GM10248 (cell line): ENCODE measurements at places on chromosomes 2 and 18.

GRCh38 chr18:40222776-40223175 lies 1732.3 kb upstream of the PIK3C3 start:
- no peak for DNase-seq

- no peak for DNase-seq
These were observed 166.9 kb downstream of the SOCS6 start for GRCh38 chr18:70455731-70456130.

GRCh38 chr2:209988010-209988409 lies 14.4 kb upstream of the RPE start:
- DNase-seq: no peak

DNA sequence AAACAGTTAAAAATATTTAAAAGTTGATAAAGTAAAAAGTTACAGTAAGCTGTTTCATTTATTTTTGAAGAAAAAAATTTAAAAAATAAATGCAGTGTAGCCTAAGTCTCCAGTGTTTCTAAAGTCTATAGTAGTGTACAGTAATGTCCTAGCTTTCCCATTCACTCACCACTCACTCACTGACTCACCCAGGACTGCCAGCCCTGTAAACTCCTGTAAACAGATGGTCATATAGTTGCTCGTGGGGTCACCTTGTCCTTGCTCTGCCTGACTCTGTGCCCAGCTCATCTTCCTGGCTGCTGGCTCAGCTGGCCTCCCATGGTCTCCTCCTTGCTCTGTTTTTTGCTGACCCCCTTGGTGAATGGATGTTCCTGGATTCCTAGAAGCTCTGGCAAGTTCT lies 180.3 kb downstream of the VAPA start:
- DNase-seq: no peak

DNA sequence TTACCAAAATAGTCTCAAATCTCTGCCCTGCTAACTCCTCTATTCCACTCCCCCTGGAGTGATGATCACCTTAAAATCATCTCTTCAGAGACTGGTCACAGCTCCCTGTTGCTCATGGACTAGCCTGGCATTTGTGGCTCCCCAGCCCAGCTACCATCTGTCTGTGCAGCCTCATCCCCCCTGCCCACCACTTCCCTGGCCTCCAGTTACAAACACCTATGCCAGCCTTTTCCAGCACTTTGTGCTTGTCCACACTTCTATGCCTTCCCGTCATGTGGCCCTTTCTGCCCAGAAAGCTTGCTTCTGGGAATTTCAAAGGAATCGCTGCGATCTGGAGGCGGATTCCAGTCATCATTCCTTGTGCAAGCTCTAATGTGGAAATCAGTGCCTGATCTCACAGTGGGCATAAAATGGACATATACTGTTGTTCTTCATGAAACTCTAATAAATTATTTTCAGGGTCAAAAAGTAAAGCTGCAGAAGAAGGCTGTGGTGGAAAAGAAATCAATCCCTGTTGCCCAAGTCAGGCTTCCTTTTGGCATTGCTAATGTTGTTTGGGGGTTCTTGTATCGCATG lies 19.4 kb downstream of the PLB1 start:
- DNase-seq: no peak

- DNase-seq: no peak
These were observed 283.4 kb downstream of the CNTNAP5 start for GRCh38 chr2:124308319-124309062.

DNA sequence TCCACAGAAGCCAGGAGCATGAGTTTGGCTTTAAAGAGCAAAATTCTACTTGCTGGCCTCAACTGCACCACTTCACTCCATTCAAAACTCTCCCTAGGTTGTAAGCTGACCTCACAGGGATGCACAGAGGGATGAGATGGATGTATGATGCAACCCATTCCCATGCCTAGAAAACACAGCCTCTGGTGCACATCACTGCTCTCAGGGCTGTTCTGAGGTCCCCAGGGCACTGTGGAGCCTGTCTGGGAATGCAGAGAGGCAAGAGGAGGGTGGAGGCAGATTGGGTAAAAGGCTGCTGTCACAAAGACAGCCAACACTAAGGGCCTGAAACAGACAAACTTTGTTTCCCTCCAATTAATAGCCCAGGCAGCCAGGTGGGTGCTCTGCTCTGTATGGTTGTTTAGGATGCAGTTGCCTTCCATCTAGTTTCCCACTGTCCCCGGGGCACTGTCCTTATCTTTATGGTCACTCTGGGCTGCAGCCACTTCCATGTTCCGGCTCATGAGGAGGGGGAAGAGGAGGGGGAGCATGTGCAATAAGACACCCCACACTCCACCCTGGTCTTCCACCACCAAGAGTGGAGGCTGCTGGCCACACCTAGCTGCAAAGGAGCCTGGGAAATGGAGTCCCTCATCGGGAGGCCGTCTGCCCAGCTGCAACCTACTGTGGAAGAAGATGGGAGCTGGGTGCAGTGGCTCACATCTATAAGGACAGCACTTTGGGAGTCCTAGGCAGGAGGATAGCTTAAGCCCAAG lies 7.0 kb downstream of the GPR45 start:
- no peak for DNase-seq

GRCh38 chr2:3212984-3213383 lies 164.6 kb downstream of the EIPR1 start:
- no peak for DNase-seq

GRCh38 chr18:79769698-79770500 lies 27.8 kb upstream of the KCNG2 start:
- no peak for DNase-seq

DNA sequence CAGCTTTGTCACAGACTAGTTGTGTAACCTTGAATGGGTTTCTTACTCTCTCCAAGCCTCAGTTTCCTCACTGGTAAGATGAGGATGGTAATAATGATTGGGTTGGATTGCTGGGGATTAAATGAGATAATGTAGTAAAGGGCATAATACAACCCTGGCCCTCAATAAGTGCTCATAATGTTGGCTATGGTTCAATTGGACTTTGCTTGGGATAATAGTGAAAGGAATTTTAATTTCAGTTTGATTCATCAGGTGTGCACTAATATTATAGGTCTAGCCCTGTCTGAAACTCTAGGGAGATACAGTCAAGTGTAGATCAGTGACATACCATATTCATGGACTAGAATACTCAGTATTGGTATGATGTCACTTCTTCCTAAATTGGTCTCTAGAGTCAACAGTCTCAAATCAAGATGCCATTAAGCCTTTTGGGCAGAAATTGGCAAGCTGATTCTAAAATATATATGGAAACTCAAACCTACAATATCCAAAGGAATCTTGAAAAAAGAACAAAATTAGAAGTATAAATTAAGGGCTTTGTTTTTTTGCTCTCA lies 161.4 kb downstream of the SMAD7 start:
- no peak for DNase-seq

- no peak for DNase-seq
These were observed 99.4 kb upstream of the IL1R2 start for GRCh38 chr2:101892377-101892776.

DNA sequence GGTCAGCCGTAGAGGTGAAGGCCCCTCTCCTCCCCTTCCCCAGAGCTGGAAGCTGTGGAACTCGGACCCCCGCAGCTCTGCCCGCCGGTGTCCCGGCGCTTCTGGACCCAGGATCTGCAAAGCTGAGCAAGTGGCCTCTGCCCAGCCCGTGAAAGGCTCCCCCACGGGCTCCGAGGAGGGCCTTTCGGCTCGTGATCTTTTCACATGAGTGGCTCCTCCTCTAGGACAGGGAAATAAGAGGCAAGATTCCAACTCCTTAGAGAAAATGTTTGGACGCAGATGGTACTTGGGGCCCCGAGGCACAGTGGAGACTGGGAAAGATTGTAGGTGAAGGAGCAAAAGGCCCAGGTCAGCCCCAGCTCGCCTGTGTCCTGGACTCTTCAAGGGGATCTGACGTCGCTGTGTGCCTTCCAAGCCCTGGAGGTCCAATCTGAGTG lies 48.2 kb upstream of the SP3 start:
- no peak for DNase-seq

DNA sequence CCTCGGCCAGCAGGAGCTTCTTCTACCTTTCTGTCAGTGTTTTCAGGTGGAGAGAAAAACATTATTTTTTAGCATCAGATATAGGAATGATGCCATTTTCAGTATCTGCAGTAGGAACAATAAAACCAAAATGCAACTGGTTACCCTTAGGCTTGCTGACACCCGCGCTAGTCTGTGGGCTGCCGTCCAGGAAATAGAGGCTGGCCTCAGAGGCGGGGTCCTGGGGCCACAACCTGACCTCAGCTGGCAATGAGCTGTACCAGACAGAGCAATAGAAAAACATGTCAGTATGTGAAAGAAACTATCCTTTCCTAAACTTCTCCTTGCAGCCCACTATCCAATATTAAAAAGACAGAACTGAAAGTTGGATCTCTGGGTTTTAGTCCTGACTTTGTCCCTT lies 4.6 kb upstream of the ST6GAL2 start:
- DNase-seq: no peak

DNA sequence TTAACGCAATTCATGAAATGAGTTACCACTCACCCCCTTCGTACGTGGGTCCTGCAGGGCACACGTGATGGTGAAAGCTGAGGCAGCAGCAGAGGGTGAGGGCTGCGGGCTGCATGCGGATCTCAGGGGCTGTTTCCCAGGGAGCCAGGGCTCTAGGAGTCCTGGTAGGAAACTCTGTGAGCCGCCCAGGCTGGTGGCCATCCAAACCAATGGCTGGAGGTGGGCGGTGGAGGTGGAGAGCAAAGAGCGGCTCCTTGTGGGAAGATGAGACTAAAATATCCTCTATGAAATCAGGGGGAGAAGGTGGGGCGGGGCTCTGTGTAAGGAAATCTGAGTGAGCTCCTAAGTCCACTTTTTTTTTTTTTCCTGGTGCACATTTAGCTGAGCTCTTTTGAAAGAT lies 120.1 kb upstream of the SLC1A4 start:
- DNase-seq: no peak

- DNase-seq: no peak
These were observed 808.4 kb downstream of the ERBB4 start for GRCh38 chr2:211730215-211730614.

DNA sequence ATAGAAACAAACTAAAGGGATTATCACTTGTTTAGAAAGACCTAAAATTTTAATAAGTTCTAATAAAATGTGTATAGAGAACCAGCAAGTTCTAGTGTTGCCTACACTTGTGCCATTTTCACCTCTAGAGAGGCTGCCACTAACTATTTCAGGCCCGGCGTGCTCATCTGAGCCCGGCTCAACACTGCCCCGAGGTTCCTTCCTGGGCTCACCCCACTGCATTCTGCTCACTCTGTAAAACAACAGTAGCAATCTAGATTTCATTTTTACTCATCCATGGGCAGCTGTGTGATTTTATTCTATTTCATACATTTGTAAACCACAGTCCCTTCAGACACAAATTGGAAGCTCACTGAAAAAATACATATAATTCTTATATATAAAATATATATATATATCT lies 253.2 kb downstream of the L3MBTL4 start:
- DNase-seq: no peak

DNA sequence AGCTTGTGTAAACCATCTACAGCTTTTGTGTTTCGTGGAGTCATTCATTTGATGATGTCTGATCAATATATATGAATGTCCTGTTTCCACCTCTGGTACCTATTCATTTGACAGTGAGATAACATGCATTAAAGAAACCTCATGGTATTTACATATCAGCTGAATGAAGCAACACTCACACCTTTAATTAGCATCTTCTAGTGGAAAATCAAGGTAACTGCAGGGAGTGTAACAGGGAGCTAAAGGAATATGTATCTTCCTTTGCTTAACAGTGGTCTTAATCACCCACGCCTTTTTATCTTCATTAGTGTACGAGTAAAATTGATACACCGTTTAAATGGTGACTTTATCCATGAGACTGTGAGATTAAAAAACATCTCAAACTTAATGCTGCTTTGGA lies 15.6 kb downstream of the SLC39A10 start:
- no peak for DNase-seq

- no peak for DNase-seq
These were observed 144.4 kb upstream of the LYPD6 start for GRCh38 chr2:149185942-149186490.

GRCh38 chr2:75600461-75601011 lies 39.8 kb upstream of the EVA1A start:
- no peak for DNase-seq

DNA sequence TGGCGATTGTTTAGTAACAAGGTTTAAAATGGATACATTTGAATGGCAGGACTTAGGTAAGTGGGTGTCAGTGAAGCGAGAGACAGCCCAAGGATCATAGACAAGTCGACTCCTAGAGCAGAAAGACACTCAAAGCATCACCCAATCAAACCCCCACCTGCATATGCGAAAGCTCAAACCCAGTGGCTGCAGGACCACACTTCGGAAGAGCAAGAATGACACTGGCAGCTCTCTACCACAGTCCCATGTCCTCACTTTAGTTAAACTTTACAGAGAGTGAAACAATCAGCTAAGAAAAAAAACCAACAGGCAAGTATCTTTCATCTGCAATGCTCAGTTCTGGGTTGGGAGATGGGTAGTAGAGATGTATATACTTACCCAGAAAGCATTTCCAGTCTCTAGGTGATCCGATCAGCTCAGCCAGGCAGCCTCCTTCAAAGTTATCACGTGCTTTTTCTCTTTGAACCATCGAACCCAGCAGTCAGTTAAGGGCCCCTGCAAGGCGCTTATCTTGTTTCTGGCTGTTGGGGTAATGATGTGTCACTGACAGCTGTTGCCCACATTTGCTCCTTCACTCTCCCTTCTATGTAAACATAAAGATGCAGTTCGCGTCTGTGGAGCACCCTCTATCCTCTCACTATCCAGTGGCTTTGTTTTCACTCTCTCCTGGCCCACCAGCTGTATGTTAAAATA lies 357.5 kb upstream of the ID2 start:
- DNase-seq: no peak

- DNase-seq: no peak
These were observed 40.0 kb downstream of the BCL2L11 start for GRCh38 chr2:111160758-111161157.

DNA sequence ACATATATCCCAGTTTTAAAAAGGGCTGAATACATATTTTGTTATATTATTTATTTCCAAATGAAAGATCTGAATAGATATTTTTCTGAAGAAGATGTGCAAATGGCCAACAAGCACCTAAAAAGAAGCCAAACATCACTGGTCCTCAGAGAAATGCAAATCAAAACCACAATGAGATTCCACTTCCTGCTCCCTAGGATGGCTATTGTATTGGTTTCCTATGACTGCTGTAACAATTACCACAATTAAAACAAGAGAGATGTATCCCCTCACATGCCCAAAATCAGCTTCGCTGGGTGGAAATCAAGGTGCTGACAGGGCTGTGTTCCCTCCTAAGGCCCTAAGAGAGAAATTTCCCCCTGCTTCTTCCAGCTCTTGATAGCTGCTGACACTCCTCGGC lies 23.2 kb downstream of the ABCB11 start:
- no peak for DNase-seq

DNA sequence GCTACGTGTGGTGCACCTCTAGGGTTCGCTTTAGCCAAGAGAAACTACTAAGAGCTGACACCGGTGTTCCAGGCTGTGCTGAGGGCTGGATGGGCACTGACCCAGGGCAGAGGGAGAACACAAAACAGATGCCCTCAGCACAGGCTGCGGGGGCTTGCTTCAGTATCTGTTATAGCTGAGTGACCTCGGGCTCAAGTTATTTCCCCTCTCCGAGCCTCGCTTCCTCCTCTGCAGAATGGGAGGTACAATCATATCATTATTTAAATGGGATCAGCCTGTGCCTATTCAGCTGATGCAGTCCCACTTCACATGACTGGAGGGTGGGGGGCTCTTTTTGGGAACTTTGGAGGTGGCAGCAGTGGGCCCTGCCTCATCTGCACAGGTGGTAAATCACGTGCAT lies 156.1 kb upstream of the APCDD1 start:
- no peak for DNase-seq

GRCh38 chr2:113070606-113070975 lies 2.8 kb downstream of the IL1F10 start:
- DNase-seq: no peak
